ENCODE measurements at places on chromosomes 7 and 10.

DNA sequence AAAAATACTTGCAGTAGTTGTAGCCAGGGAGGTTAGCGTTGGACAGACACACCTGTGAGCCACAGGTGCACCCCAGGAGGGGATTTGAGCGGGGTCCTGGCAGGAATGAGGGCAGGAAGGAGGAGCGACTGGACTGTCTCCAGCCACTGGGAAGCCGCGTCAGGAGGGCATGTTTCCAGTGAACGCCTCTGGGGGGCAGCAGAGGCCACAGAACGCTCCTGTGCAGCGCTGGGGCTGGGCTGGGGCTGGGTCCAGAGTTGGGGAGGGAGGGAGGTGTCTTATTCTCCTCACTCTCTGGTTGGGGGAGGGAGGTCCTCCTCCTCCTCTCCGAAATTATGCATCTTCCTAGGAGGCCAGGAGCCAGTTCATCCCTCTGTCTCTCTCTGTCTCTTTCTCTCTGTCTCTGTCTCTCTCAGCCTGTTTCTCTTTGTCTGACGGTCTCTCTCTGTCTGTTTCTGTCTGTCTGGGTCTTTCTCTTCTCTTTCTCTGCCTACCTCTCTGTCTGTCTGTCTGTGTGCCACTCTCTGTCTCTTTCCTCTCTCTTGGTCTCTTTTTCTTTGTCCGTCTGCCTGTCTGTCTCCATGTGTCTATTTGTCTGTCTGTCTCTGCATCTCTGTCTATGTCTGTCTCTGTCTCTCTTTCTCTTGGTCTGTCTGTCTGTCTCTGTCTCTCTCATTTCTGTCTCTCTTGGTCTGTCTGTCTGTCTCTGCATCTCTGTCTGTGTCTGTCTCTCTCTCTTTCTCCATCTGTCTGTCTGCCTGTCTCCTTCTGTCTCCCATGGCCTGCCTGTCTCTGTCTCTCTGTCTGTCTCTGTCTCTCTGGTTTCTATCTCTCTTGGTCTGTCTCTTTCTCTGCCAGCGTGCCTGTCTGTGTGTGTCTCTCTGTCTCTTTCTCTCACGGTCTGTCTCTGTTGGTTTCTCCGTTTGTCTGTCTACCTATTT, 9.9 kb upstream of the PSMG3 start:
- H3K4me3 ChIP-seq, result no peak overlapping the region
- H3K27ac ChIP-seq, result peak overlapping the region; percentile 76
- peaks cover 12% of the 10 kb centered on the region for H3K4me1 ChIP-seq
- H3K27me3 ChIP-seq, result no peaks in the 10 kb centered on the region
- no peaks in the 10 kb centered on the region for H3K36me3 ChIP-seq
- DNase-seq, result peak; percentile 52

GRCh38 chr10:98460837-98461499, 14.2 kb upstream of the HPS1 start:
- peaks cover 39% of the 10 kb centered on the region for H3K27me3 ChIP-seq
- H3K36me3 ChIP-seq, result no peaks in the 10 kb centered on the region
- H3K4me3 ChIP-seq, result no peak overlapping the region
- no peak for DNase-seq
- H3K27ac ChIP-seq, result no peak overlapping the region

- H3K36me3 ChIP-seq, result no peaks in the 10 kb centered on the region
- H3K27ac ChIP-seq, result no peak overlapping the region
- peaks cover 11% of the 10 kb centered on the region for H3K27me3 ChIP-seq
Observed at GRCh38 chr7:45643630-45644029, 69.5 kb downstream of the ADCY1 start.

DNA sequence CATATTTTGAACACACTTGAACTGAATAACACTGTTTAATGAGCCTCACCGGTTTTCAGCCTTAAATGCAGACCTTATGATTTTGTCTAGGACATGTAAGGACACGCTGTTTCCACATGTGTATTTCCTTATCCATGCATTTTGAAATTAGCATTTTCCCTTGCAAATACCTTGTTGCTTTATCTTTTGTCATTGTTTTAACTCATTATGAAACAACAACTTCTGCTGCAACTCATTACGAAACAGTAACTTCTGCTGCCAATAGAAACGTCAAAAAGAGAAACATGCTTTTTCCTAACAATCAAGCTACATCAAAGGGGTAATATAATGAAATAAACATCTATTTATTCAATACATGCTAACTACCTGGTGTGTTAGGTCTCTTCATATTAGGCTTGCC, 322.0 kb downstream of the AGMO start:
- H3K27ac ChIP-seq, result no peak overlapping the region
- DNase-seq, result no peak
- H3K4me1 ChIP-seq, result no peaks in the 10 kb centered on the region
- no peaks in the 10 kb centered on the region for H3K36me3 ChIP-seq
- no peaks in the 10 kb centered on the region for H3K27me3 ChIP-seq

GRCh38 chr7:130010689-130011412, 40.3 kb downstream of the ZC3HC1 start:
- H3K36me3 ChIP-seq, result no peaks in the 10 kb centered on the region
- H3K4me3 ChIP-seq, result no peak overlapping the region
- H3K27me3 ChIP-seq, result no peaks in the 10 kb centered on the region
- peak overlapping the region; percentile 8 for H3K27ac ChIP-seq

DNA sequence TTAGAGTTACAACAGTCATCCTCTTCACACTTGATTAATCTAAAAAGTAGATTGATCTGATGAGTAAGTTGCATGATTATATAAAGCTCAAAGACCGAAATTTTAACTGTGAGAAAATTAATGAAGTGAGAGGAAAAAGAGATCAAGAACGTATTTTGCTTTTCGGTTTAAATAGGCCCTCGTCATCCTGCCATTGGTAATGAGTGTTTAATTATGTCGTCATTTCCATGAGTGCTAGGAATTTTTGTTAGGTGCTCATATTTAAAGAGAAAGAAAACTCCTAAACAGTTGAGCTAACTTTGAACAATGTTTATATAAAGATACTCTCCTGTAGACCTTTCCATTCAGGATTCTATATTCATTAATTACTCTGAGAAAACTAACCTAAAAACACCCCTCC, 159.4 kb downstream of the TPK1 start:
- no peaks in the 10 kb centered on the region for H3K27me3 ChIP-seq
- no peaks in the 10 kb centered on the region for H3K36me3 ChIP-seq
- no peak overlapping the region for H3K4me3 ChIP-seq
- H3K27ac ChIP-seq, result no peak overlapping the region
- DNase-seq, result no peak

DNA sequence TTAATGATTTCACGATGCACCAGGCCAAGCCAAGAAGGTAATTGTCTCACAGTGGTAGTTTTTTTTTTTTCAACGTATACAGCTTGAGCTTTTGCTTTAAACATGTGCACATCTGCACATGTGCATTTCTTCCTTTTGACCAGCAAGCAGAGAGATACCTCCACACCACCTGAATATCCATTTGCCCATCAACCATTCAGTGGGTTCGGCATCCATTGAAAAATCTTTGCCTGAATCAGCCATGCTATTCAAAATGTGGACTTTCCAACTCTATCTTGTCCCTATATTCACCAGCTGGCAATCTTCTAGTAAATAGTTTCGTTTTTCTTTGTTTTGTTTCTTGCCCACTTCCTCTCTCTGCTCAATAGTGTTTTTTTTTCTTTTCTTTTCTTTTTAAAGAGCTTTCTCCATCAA, 7.7 kb upstream of the TRA2A start:
- no peaks in the 10 kb centered on the region for H3K36me3 ChIP-seq
- peaks cover 22% of the 10 kb centered on the region for H3K4me1 ChIP-seq
- H3K4me3 ChIP-seq, result peak overlapping the region; percentile 48
- peak overlapping the region; percentile 35 for H3K27ac ChIP-seq

DNA sequence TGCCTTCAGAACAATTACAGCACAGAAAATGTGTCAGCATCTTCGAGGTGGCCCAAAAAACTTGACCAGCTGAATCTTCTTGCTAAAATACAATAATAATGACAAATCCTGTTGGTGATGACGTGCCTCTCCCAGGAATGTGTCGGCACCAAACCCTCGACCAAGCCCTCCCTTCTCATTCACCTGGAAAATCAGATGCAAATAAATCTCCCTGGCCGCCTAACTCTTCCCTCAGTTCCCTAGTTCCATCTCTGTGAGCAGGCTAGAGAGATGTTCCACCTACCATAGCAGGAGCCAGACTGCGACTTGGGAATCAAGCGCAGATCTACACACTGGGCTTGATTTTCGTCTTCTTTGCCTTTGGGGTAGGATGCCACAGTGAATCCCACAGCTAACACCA, 4.1 kb downstream of the PRSS1 start:
- no peaks in the 10 kb centered on the region for H3K36me3 ChIP-seq
- H3K4me3 ChIP-seq, result no peak overlapping the region
- no peaks in the 10 kb centered on the region for H3K4me1 ChIP-seq
- no peak for DNase-seq

- H3K4me3 ChIP-seq, result no peak overlapping the region
- peaks cover 6% of the 10 kb centered on the region for H3K4me1 ChIP-seq
- DNase-seq, result no peak
- no peaks in the 10 kb centered on the region for H3K36me3 ChIP-seq
- no peak overlapping the region for H3K27ac ChIP-seq
Observed at GRCh38 chr7:107471292-107472070, 1.6 kb downstream of the GPR22 start.
